ENCODE measurements at places on chromosomes 1 and 21.

- no peak for DNase-seq
Observed at GRCh38 chr1:100627054-100627716, 89.2 kb downstream of the GPR88 start.

DNA sequence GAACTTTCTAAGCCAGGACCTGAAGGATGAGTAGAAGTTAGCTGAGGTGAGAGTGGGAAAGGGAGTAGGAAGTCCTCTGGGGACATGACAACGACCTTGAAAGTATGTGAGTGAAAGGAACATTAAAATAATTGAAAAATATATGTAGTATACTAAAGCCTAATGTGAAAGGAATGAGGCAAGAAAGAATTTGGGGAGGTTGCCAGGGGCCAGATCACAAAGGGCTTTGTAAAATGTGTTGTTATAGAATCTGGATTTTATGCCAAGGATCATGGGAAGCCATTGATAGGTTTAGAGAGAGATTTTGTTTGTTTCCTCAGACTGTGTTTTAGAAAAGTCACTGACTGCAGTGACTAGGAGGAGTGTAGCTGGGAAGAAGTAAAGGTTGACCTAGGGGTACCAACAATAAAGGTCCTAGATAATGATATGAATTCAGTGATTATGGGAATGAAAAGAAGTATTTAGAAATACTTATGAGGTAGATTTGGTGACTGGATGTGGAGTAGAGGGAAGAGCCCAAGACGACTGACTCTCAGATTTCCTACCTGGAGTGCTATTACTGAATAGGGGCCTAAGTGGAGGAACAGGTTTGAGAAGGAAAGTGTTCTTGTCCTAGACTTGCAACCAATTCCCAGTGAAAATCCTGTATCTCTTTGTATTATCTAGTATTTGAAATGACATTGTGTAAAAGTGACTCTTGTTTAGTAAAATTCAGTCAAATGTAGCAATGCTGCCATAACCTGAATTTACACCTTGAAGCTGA is 179.8 kb downstream of the PHTF1 start:
- no peak for DNase-seq

- no peak for DNase-seq
Observed at GRCh38 chr1:162028726-162029125, 5.1 kb upstream of the OLFML2B start.

- no peak for DNase-seq
Observed at GRCh38 chr1:33443705-33444180, 12.8 kb upstream of the PHC2 start.

- peak; percentile 43 for DNase-seq
Observed at GRCh38 chr1:32250893-32251716, at the start of gene LCK. LCK (plus strand) TSS chr1:32251265; CDS start chr1:32274330, 23,065 bp downstream.

DNA sequence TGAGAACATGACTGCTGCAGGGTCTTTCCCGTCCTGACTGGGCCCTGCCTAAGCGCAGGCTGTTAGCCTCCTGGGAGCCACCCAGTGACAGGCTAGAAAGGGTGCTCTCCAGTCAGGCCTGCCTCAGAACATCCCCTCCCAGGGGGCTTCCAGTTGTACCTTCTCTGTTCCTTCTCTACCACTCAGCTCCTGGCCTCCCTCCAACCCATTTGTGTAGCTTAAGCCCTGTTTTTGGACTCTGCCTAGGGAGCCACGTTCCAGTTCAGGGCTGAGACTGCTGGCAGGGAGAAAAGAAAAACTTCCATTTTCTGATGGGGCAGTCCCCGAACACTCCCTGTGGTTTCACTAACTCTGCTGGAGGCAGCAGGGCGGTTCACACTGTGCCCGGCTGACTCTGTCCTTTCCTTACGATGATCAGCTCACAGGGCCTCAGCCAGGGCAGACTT is 15.3 kb upstream of the POU3F1 start:
- DNase-seq, result no peak

GRCh38 chr1:33163621-33164519 is 18.0 kb downstream of the TRIM62 start:
- DNase-seq, result no peak

DNA sequence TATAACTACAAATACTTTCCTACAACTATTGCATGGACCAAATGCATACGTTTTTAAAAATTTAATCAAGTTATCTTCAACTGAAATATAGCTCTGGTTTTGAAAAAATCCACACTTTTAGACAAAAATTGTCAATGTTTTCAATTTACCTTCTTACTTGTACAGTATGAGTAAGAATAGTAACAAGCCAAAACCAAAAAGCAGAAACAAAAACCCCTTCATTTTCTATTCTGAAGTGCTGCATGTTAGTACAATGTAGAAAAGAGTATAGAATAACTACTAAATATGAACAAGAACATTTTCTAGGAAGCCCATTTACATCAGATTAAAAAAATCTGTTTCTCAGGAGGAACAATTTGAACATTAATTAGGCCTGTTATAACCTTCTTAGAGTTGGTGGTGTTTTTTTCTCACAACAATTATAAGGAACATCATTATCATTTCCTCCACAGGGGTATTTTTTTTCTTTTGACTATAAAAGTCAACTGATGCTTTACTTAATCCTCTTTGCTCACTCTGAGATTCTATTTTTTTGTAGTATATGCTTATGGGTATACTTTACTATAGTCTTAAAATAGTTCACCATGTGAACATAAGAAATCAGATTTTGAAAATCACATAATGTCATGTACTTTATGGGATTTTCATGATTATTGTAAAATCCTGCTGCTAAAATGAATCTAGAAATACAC is 475.4 kb downstream of the PTBP2 start:
- no peak for DNase-seq

- no peak for DNase-seq
Observed at GRCh38 chr1:65825741-65826140, 33.0 kb downstream of the PDE4B start.

GRCh38 chr1:241638099-241638682 is 2.0 kb downstream of the CHML start:
- DNase-seq, result no peak

- no peak for DNase-seq
Observed at GRCh38 chr1:217407534-217408001, 223.3 kb downstream of the GPATCH2 start.

Measured in activated T-helper 1 cell treated with anti-CD3 and anti-CD28 coated beads, Interleukin-2, amount 50 U/mL, for 16 hours (primary cell).